ENCODE measurements at places on chromosomes 16 and 17. TPM values are rescaled to one million over a fixed set of nuclear protein-coding genes. Genes with fewer than 3 reads are reported as not detected.

GUCY2D gene
- polyA plus RNA-seq, result 0.14 TPM

TBC1D3G gene
- 0.58 TPM for polyA plus RNA-seq

SOX8 gene
- 0.05 TPM for polyA plus RNA-seq

DNA sequence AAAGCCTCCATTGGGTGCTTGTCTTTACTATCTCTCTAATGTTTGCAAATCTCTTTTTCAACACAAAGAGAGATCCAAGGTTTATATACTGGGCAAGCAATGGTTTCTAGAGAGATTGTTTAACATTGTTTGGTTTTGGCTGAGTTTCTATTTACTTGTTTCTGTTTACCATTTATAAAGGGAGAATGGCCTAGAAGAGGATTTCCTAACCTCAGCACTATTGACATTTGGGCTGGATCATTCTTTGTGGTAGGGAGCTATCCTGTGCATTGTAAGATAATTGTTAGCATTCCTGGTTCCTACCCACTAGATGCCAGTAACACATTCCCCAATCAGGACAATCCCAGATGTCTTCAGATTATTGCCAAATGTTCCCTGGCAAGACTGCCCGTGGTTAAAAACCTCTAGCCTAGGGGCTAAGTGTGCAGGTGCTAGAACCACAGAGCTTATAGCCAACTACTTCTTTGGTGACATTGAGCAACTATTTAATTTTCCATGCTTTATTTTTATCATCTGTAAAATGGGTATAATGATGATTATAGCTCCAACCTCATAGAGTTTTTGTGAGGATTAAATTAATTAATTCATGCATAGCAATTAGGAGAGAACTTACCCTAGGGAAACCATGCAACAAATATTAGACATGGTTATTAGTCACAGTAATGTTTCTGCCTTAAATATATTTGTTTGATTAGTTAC is 413.9 kb upstream of the MAF start:
- DNase-seq, result no peak

GRCh38 chr17:81002409-81003361 is 11.0 kb downstream of the CHMP6 start:
- no peak for DNase-seq

DNA sequence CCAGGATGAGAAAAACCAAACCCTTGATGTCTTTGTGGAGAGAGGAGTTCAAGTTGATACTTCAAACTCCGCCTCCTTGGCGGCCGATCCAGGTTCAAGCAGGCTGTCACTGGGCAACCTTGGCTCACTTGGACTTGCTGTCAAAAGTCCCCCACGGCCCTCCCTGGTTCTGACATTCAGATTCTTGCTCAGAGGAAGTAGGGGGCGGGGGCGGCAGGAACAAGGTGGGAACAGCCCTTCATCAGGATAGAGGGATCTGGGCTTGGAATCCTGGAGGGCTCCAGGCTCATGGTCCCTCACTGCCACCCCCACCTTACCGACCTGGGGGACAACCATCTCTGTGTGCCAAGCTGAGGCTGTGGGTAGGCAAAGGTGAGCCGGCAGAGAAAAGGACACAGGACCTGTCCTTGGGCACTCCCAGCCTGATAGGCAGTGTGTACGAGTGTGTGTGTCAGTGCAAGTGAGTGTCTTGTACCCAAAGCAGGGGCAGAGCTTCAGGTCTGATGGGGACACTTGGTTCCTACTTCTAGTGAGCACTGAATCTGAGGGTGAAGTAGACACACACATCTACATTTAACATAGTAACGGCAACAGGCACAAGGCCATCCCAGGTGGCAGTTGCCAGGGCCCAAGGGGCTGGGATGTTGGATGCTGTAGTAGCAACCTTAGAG is 6.6 kb upstream of the TSPOAP1 start:
- DNase-seq, result no peak

DNA sequence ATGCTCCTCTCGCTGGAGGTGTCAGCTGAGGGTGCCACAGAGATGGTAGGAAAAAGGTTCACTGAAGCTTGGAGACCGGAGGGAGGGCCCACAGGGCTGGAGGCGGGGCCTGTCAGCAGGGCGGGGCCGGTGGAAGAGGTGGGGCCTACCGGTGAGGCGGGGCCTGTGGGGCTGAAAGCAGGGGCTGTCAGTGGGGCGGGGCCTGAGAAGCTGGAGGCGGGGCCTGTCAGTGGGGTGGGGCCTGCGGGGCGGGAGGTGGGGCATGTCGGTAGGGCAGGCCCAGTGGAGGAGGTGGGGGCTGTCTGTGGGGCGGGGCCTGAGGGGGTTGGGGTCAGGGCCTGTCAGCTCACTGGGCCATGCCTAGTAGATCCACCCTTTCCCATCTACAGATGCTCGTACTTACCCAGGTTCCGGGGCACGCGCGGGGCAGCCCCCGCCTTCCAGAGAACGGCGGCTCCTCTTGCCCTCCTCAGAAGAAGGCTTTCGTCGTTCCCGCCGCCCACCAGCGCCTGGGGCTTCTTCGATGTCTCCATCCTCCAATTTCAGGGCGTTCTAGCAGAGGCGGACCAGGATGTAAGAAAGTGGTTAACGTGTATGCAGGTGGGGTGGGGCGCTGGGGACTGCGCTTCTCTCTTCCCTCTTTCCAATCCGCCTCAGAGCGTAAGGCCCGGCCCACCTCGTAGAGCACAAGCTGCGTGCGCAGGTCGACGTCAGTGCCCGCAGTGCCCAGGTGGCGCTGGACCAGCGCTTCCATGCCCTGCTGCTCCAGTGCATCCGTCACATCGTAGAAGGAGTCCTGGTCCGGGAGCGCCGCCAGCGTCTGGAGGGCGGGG is 9.8 kb downstream of the TMEM208 start:
- DNase-seq, result peak; percentile 79

- DNase-seq, result no peak
Measured at GRCh38 chr16:54204756-54205155, 81.8 kb downstream of the IRX3 start.

ICAM2 gene
- 14.7 TPM for polyA plus RNA-seq

GRCh38 chr17:60598001-60598736 is 1.8 kb upstream of the PPM1D start:
- no peak for DNase-seq

CLEC18A gene
- polyA plus RNA-seq, result 0.07 TPM

DNA sequence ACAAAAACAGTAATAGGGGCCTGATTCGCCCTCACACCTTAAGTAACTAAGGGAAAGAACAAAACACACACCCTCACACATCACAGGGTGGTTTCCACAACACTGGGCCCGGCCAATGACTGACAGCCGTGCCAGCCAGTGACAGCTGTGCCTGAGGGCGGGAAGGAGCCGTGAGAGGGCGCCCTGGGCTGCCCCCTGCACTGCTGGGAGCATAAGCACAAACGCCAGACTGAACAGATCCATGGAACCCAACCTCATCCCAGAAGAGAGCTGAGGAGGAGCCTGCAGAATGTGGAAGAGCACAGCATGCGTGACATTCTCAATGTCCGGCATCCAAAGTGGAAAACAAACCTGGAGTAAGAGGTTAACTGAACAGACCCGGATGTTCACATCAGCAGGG is 16.0 kb downstream of the CSNK1D start:
- no peak for DNase-seq

SMTNL2 gene
- 0.29 TPM for polyA plus RNA-seq

DNA sequence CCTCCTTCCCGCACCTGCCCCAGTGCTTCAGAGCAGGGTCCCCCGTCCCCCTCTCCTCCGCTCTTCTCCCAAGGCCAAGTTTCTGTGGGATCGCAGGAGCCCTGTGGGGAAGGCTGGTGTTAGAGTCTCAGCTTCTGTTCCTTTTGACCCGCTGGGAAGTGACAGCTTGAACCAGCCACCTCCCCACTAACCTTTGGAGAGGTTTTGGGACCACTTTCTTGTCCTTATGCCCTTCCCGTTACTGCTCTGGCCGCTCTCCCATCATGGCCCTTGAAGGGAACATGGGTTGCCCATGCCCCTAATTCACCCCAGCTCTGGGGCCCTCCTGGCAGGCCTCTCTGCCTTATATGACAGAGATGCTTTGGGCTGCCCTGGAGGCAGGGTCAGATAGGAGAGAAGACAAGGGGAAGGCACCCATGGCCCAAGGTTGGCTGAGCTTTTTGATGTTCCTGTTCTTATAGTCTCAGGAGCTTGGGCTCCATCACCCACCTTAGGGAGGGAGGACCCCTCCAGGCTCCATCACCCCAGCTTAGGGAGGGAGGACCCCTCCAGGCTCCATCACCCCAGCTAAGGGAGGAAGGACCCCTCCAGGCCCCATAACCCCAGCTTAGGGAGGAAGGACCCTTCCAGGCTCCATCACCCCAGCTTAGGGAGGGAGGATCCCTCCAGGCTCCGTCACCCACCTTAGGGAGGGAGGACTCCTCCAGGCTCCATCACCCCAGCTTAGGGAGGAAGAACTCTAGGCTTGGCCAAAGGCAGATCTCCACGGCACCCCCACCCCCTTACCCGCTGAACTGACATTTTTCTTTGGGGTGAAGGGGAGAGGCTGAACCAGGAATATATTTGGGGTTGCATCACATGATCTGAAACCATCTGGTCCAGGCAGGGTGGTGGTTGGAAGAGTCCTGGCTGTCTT is 45.0 kb downstream of the NT5M start:
- DNase-seq, result no peak

DNA sequence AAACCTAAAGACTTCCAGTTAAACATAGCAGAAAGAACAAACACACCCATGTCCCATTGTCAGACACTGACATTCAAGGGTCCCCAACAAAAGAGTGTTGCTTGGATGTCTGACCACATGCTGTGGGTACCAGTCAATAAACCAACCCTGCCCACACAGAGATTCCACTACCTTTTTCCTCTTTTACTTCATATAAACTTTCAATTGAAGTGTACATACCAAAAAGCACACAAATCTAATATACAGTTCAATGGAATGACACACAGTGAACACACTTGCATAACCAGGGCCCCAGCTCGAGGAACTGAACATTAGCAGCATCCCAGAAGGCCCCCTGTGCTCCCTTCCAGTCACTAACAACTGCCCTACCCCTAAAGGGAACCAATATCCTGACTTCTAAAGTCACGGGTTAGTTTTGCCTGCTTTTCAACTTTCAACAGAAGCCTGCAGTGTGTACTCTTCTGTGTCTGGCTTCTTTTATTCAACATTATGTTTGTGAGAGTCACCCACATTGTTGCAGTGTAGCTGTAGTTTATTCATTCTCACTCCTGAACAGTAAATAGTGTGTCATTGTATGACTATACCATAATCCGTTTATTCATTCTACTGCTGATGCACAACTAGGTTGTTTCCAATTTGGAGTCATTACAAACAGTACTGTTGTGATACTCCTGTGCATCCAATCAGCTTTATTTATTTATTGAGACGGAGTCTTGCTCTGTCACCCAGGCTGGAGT is 18.0 kb downstream of the CFDP1 start:
- DNase-seq, result no peak

DNA sequence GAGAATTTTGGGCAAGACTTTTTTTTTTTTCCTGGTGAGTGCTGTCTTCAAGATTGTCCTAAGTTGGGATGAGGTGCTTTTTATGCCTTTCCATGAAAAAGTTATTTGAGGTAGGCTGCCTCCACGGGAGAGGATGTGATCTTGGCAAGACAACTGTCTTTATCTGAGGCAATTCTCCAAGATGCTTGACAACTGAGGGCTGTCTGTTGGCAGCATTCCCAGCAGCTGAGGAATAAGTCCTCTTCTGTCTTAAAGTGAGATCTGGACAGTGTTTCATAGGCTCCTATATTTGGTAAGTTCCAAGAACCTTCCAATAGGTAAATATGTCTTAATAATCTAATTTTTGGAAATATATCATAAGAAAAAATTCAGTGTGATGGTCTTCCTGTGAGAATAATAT is 662.0 kb downstream of the CDH11 start:
- no peak for DNase-seq

TMIGD1 gene
- polyA plus RNA-seq, result not detected

- no peak for DNase-seq
Measured at GRCh38 chr17:38587947-38588787, 17.6 kb downstream of the SRCIN1 start.

DNA sequence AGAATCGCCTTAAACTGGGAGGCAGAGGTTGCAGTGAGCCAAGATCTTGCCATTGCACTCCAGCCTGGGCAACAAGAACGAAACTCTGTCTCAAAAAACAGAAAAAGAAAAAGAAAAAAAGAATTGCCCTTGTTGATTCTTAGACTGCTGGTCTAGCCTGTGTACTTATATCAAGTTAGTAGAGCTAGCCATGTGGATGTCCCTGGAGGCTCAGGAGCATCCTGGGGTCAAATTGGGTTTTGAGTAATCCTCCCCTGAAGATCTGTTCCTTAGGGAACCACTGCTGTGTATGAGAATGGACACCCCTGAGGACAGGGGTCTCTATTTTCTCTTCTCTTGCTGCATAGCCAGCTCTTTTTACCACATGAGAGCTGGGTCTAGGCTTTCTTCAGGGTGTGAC is 21.5 kb downstream of the SLC7A6OS start:
- DNase-seq, result no peak

DNA sequence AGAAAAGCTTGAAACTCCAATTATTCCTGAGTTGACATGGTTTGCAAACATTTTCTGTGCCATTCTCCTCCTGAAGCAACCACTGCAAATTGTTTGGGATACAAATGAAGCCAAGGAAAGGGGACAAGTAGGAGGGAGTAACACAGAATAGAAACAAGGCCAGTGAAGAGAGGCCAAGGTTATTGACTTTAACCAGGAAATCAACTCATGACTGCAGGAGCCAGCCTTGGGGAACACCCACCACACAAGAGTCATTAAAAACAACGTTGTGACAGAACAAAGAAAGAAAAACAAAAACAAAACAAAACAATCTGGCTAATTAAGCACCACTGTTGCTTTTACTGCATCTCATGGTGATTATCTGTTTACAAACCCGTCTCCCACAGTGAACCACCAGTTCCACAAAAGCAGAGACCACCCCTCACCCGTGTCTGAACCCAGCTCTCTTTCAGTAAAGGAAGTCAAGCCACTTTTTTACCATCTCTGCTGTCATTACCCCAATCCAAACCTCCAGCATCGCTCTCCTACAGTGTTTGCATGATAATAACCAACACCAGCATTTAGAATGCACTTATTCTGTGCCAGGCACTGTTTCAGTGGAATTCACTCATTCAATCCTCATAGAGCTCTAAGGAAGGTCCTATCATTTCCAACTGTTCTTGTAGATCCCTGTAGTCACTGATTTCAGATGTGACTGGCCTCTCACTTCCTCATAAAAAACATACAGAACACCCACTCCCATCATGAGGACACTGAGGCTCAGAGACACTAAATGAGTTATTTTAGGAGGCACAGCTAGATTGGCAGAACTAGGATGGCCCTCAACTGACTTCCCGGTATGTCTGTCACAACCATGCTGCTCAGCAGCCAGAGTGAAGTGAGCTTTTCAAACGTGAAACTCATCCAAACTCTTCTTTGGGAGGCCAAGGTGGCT is 2.0 kb downstream of the ZDHHC1 start:
- no peak for DNase-seq

GRCh38 chr16:9053006-9053601 is 38.3 kb upstream of the HAPSTR1 start:
- peak; percentile 59 for DNase-seq

DNA sequence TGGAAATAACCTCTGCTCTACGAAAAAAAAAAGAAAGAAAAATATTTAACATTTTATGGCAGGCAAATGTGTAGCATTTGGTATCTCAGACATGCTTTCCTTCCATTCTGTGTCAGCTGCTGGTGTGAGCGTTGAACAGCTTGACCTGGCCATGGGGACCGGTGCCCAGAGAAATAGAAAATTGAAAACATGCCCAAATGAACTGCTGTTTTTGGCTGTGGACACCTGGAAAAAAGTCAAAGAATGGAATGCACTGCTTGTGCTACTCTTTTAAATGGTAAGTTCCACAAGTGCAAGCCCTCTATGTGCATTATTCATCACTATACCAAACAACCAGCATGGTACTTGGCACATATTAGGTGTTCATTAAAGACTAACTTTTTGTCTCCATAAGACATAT is 127.2 kb downstream of the CDH8 start:
- DNase-seq, result no peak

SPNS2 gene
- 5.6 TPM for polyA plus RNA-seq

ITPRIPL2 gene
- polyA plus RNA-seq, result 5.4 TPM

TMEM100 gene
- polyA plus RNA-seq, result 2.4 TPM

TSPAN10 gene
- 0.22 TPM for polyA plus RNA-seq
